Fibroblast of gingiva (primary cell): ENCODE measurements at places on chromosomes 3 and 15.

DNA sequence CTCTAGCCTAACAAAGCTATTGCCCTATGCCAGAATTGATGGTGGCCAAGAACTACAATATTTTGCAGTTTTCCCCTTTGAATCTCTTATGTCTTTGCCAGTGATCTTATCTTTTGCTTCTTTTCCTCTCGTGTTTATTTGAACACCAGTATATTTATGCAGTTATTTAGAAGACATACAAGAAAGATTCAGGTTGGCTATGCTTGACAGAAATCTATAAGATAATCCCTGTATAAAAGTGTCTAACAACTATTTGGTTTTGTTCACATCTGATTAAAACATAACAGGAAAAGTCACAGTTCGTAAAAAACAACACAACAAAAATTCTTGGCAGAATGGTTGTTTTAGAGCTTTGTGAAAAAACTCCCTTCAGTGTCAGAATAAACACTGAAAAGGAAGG, 63.7 kb downstream of the SEMA6D start:
- no peak for DNase-seq

DNA sequence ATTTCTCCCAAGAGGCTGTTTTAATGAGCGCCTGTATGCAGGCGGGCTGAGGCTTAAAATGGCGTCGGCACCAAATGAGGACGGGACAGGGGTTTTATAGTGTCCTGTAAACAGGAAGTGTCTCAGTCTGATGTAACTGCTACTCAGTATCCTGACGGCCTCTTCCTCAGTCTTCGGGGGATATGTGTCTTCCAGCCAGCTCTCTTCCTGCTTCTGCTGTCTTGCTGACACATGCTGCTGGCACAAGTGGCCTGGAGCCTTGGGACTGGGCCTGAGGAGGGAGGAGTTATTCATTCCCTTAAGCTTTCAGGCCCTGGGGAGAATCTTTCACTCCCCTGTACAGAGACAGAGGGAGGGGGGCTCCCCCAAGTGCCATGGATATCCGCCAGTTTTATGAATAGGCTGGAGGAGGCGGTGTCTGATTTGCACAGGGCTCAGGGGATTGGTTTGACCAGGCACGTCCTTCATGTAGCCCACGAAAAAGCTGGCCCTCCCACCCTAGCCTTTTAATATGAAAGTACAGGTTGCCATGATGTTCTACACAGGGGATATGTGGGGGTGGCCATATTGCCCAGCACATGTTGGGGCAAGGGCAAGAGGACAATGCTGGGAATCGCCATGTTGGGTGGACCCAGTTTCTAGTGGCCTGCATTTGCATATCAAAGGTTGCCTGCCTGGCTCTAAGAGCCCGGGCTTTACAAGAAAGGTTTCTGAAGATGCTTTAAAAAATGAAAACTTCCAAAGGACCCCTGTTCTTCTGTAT, 19.9 kb downstream of the NDUFB4 start:
- peak; percentile 63 for DNase-seq

- no peak for DNase-seq
Measured at GRCh38 chr3:117130222-117130621, 420.6 kb downstream of the TUSC7 start.

DNA sequence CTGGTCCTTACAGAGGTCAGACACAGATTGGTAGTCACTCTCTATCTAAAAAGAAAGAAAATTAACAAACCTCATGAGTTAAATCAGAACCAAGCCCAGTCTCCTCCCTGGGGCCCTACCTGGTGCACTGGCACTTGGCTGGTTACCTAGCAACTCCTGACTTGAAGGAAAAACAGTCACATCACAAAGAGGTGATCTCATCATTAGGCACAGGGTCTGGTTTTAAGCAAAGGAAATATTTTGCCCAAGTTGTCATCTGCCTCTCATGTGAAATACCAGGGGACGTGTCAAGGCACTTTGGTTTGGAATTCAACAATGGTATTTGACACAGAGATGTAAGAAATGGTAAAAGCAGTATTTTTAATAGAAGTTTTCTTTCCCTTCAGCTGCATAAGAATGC, 47.7 kb upstream of the FMN1 start:
- DNase-seq, result peak; percentile 8

DNA sequence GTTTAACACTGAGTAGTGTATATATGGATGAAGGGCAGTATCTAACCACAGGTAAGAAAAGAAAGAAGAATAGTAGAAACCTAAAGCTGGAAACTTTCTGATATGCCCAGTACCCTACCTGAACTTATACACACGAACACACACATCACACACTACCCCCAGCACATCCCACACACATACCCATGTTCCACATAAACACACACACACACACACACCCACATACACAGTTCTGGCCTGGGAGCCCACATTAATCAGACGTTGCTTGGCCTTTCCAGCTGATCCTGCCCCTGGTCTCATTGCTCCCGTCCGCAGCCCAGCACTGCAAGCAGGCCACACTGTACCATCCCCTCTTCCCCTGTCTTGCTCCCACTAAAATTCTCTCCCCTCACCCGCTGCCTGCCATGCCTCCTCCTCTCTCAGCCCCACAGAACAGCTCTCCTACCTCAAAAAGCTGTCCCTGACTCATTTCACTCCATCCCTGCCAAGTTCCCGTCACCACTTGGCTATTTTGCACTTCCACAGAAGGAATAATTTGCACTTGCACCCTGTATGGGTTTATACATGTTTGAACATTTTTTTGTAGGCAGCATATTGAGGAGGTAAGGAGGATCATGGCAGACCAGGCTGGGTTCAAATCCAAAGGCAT, 185.8 kb upstream of the PPP2R3A start:
- DNase-seq, result no peak

- DNase-seq, result no peak
Measured at GRCh38 chr3:152151216-152151876, 117.4 kb upstream of the MBNL1 start.

DNA sequence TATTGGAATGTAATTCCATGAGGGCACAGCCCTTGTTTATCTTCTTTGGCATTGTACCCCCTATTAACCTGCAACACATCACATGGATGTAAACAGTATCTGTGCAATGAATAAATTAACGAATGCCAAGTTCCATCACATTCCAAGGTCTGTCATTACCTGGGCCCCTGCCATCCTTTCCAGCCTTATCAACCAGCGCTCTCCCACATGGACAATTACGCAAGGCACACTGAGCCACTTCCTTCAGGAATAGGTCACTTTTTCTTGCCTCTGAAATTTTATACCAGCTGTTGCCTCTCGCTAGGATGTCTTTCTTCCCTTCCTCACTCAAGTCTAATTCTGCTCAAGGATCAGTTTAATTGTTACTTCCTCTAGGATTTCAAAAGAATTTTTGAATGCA, 1051.8 kb upstream of the CFAP20DC start:
- DNase-seq, result no peak

GRCh38 chr3:195811756-195812155, at the start of gene MUC4:
Gene MUC4 (minus strand): TSS chr3:195811929. CDS start chr3:195811817, 112 bp downstream.
- DNase-seq, result no peak

GRCh38 chr3:124586126-124587052, 143.9 kb upstream of the UMPS start:
- no peak for DNase-seq

DNA sequence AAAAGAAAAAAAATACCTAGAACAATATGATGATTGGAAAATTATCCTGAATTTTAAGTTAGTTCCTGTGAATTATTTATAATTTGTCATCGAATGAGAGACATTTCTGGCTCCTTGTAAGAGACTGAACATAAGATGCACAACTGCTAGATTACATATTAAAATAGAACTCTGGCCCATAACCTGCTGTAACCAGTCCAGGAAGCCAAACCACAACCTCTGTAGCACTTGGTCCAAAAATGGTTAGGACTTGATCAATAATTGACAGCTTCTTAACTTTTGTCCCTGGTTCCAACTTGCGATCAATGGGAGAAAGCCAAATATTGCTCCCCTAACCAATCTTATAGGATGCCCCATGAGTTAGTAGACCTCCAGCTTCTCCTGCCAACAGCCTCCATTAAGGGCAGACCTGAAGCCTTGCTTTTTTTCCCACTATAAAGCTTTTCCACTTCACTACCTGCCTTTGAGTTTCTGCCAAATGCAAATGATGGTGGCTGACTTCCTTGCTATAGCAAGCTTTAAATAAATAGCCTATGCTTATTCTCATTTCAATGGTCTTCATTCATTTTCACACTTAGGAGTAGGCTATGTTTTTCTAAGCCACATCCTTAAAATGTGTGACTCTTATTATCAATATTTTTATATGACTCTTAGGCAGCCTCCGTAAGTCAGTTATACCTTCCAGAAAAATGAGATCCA, 224.0 kb upstream of the ARHGEF26 start:
- no peak for DNase-seq

DNA sequence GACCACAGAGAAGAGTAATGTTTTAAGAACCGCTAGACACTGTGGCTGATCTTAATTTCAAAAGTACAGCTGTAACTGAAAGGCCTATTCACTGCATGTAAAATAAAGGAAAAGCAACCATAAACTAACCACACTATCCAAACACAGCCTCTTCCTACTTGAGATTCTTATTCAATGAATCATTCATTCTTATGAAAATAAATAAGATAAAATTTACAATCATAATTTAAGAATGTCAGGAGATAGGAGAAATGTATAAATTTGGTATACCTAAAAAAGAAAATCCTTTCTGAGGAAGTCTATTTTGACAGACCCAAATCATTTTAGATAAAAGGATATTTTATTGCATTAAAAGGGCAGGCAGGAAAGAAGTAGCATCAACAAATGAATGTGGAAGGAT, 533.5 kb upstream of the ZNF385D start:
- no peak for DNase-seq

- no peak for DNase-seq
Measured at GRCh38 chr15:84400820-84401219, 165.2 kb downstream of the GOLGA6L4 start.

- DNase-seq, result no peak
Measured at GRCh38 chr3:102092617-102093466, 243.5 kb downstream of the NFKBIZ start.

DNA sequence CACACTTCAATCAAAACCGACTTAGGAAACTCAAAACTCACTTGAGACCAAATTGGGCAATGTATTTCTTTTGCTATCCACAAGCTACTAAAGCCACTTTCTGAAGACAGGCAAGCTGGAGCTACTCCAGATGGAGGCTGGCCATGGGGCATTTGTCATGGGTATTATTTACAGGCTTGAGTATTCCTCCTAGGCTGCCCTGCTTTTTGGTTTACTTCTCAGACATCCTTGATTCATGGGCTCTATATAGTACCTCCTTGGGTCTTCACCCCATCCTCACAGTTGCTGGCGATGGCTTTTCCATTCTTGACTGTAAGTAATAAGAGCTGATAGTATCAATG, 18.6 kb upstream of the SYNM start:
- peak; percentile 65 for DNase-seq

- DNase-seq, result no peak
Measured at GRCh38 chr3:156109989-156110388, 10.4 kb upstream of the KCNAB1 start.

DNA sequence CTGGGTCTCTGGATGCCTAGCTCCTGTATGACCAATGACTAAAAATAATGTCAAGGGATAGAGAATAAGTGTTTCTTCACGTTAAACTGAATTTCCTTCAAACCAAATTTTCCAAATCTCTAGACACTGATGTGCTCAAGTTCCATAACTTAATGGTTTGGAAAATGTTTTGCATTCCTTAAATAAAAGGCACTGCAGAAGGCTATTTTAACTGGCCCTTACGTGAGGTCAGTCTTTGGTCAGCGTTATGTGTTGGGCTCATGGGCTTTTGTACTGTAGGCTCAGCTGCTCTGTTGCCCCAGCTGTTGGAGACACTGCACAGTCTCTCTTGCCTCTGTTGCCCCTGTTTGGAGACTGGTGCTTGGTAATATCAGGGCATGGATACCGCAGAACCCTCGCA, 188.5 kb downstream of the TPRG1 start:
- no peak for DNase-seq

GRCh38 chr15:48628832-48629231, 16.7 kb downstream of the FBN1 start:
- DNase-seq, result no peak

- no peak for DNase-seq
Measured at GRCh38 chr15:90086868-90087268, 15.4 kb downstream of the IDH2 start.

DNA sequence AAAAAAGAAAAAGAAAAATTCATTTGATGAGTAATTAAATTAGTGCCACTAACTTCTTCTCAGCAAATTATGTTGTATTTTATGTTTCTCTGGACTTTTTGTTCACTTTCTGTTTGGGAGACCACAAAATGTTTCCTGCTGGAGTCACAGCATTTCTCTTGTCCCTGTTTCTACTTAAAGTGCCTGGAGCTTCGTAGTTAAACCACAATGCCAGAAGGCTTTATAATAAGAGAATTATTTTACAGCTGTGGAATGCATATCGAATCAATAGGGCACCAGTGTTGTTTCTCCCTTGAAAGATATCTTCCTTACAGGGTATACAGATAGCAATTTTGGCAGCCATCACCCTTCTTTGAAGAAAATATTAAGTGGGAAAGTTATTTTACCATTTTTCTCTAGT, 3.2 kb downstream of the DTWD1 start:
- DNase-seq, result peak; percentile 83

GRCh38 chr15:84953136-84953535, 28.5 kb upstream of the PDE8A start:
- no peak for DNase-seq
